ENCODE measurements at places on chromosomes 4 and X. TPM values are rescaled to one million over a fixed set of nuclear protein-coding genes. Genes with fewer than 3 reads are reported as not detected.

DNA sequence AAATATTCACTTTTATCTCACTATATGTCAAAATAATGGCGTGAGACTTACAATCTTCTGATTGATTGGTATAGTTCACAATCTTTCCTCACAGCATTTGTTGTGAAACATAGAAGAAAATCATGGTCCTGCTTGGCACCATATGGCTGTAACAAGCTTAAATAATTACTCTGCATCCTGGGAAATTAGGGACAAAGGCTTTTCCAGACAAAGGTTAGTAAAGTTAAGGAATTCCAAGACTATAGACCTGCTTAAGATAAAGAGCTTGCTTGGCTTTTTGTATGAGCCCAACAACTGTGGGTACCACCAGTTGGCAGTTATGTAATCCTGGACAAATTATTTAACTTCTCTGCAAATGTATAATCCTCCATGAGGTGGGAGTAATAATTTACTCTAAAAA, 3.4 kb upstream of the PCDH18 start:
- DNase-seq: no peak

DNA sequence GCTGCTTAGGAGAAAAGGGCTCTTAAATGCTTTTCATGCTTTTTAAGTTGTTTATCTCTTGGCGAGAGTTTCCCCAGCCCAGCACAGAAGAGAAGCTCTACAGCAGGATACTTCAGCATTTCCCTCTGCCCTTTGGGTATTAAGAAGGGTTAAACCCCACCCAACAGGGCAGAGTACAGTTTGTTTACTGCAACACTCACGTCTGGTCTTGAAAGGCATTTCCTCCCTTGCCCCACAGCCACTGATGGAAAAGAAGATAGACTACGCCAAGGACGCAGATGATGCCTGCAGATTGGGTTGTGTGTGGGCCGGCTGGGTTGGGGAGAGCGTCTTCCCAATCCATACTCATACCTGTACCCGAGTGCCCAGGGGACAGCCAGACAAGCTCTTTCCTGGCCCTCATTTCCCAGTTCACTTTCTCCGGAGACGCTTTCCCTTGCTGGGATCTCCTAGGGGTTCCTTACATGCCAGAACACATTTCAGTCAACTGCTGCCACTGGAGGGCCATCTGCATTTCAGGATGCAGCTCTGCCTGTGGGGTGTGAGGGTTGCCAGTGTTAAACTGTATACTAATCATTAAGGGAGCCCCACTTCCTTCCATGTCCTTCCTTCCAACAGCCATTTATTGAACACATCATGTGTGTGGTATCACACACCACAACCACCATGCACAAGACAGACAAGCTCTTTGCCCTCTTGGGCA, 96.5 kb upstream of the DHX15 start:
- no peak for DNase-seq

DNA sequence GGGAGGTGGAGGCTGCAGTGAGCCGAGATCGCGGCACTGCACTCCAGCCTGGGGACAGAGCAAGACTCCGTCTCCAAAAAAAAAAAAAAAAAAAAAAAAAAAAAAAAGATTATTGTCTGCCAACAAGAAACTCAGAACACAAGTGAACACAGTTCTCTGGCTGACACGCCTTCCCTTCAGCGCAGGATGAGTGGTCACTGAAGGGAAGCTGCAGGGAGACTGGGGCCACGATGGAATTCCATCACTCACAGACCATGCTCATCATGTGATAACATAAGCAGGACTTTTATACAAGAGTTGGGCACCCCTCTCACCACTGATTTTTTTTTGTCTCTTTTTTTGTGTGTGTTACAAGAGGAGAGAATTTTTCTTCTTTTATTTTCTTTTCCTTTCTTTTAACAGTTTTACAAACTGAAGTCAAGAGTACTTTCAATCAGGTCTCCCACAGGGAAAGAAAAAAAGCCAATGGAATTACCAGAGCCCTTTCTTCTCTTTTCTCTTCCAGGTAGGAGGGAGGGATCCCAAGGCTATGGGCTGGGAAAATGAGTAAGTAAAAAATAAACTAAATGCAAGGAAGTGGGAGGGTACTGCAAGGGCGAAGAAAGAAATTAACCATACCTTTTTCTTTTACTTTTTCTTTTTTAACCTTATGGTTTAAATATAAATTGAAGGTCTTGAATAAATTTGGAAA, 435.6 kb downstream of the GPM6A start:
- DNase-seq: no peak

DNA sequence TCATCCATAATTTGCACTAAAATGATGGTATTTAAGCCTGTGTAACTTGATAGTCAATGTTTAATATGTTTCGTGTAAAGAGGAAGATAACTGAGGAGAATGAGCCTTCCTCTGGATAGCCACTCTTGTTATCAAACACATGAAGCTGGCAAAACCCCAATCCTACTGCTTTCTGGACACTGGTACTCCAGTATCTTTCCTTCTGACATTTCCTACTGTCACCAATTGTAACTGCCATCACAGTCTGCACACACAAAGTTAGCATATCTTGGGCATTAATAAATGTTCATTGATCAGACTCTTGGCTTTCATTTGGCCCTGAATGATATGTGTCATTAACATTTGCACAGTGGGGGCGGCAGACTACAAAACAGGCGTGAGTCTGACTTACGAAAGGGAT, 419.1 kb downstream of the TMA16 start:
- DNase-seq: no peak

GRCh38 chrX:132662844-132663243, 174.0 kb upstream of the MBNL3 start:
- DNase-seq: no peak

- no peak for DNase-seq
Measured at GRCh38 chr4:64200001-64200555, 209.2 kb downstream of the TECRL start.

- DNase-seq: no peak
Measured at GRCh38 chr4:113350576-113350975, 301.1 kb downstream of the ANK2 start.

- no peak for DNase-seq
Measured at GRCh38 chr4:36638273-36638811, 356.9 kb downstream of the DTHD1 start.

DNA sequence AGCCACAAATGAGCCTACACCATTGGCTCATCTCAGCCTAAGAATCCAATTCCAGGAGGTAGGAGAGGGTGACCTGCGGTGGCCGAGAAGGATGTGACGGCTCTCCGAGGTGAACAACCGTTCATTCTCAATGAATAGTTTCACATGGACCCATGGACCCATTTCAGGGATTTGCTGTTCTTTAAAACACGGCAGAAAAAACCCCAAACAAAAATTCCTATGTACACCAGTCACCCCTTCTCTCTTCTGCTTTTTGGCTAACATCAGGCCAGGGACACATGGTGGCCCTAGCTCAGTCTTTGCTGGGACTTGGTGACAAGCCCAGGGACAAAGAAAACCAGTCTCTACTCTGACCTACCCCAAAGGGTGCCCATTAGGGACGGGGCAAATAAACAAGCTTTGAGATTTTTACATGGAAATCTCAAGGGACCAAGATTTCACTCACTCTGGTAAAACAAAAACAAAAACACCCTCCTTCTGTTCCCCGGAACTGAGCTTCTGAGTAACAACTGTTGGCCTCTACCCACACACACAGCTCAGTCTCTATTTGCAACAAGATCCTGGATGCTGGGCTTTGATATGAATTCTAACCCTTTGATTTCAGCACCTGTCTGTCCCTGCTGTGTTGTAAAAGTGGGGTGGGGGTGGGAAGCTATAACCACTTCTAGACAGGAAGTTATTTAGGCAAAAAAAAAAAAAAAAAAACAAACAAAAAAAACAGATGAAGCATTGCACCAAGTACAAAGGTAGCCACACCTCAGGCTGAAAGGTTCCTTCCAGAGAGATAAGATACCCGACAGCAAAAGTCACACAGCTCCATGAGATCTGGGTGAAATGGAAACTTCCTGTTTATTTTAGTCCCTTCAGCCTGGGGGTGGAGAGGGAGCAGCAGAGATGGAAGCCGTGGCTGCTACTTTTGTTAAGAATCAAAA, 49.0 kb downstream of the DDX3X start:
- peak; percentile 25 for DNase-seq

GRCh38 chr4:5568336-5568735, 140.0 kb downstream of the EVC2 start:
- DNase-seq: no peak

DNA sequence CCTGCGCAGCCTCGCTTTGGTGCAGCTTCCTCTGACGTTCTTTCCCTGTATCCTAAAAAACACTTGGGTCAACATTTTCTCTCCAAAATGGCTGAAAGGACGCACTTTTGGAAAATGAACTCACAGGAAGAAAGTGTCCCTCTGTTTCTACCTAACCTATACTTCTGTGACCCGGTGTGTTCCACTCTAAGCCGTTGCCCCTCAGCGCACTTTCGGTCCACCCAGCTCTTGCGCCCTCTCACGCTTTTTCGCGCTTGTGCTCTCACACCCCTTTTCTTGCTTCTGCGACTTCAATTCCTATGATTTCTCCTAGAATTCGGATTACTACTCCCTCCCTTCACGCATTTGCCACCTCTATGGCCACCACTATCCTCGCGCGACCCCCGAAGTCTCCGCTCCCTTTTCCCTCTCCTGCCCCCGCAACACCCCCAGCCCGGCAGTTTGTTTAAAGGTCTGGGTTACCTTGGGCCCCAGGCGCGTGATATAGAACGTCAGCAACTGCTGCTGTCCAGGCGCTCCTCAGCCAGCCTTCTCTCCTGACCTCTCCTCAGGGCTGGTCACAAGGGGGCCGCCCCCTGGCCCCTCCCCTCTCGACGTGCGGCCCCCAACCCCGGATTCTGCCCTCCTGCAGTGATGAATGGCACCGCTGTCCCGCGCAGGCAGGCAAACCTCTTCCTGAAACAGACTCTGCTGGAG, at the start of gene USP51:
USP51 (minus strand) TSS at position 535 of the 696 bp plus-strand sequence. CDS start 909 bp downstream, outside the sequence.
- peak; percentile 29 for DNase-seq

- no peak for DNase-seq
Measured at GRCh38 chr4:108165586-108165985, 3.1 kb downstream of the LEF1 start.

DNA sequence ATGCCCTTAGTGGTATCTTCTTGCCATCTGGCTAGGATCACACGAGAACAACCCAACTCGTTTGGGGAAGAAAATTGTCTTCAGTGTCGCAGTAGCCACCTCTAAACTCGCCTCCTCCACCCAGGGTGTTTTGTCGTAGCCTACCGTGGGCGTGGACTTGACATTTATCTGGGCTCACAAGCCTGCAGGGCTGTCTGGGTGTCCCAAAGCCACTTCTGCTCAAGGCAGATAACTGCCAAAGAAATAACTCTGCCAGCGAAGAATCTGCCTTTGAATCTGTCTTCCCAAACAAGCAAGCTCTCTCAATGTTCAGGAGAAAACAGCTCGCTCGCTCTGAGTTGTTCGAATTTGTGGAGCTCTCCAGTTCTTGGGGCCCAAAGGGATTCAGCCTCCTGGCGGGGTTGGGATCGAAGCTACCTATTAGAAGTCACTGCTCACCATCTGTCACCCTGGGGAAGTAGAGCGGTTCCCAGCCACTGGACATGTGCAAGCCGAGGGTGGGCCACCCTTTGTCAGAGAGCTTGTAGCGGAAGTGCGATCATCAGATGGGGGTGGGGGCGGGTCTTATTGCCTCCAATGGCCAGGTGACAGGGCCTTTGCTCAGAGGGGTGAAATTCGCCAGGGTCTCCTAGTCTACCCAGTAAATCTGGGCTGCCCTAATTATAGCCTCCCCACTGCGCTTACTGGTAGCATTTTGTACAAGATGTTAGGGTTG, 14.8 kb downstream of the BLOC1S4 start:
- no peak for DNase-seq

GRCh38 chrX:132592880-132593279, 104.0 kb upstream of the MBNL3 start:
- DNase-seq: no peak

GRCh38 chrX:13894888-13895565, 78.1 kb upstream of the GPM6B start:
- DNase-seq: no peak

GRCh38 chr4:74428276-74428675, 16.7 kb upstream of the AREG start:
- no peak for DNase-seq

- DNase-seq: peak; percentile 58
Measured at GRCh38 chr4:140049024-140049848, 104.7 kb downstream of the MAML3 start.

GRCh38 chrX:65696613-65697012, 29.2 kb downstream of the MSN start:
- no peak for DNase-seq

DNA sequence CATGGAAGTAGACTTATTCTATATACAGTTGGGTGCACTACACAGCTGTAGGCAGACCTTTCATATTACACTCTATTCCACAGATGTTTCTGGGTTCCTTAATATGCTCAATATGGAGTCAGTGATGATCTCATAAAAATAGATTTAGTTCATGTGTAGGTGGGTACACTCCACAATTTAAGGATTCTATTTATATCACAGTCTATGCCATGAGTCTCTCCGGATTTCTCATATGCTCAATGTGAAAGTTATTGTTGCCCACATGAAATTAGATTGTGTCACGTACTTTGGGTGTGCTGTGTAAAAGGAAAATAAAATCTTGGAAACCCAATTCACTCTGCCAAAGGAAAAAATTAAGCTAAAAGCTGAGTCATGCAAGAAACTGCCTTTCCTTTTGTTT, 32.5 kb upstream of the TASL start:
- DNase-seq: no peak

DNA sequence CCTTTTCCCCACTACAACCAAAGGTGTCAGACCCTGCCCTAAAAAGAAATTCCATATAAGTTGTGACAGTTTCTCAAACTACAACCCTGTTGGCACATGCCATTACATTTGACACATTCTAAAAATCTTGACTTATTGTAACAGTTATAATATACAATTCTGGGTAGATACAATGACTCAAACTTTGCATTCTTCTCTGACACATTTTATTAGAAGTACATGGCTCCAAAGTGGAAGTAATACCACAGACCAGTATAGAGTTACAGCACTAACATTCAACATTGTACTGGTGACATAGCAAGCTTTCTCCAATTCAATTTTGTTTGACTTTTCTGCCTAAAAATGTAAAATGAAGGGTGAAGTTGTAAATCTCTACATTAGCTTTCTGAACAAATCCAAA, 196.6 kb upstream of the ETNPPL start:
- no peak for DNase-seq

DNA sequence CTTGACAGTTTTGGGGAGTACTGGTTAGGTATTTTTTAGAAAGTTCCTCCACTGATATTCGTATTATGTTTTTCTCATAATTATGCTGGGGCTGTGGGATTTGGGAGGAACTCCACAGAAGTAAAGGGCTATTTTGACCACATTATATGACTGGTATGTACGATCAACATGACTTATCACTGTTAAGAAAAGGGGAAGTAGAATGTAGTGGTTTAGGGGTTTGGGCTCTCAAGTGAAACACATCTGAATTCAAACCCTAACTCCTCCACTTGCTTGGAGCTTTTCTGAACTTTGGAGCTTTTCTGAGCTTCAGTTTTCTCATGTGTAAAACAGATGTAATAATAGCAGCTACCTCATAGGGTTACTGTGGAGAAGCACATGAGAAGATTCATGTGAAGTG, 96.4 kb upstream of the C1GALT1C1 start:
- DNase-seq: no peak

- DNase-seq: no peak
Measured at GRCh38 chr4:43843501-43843900, 605.1 kb downstream of the KCTD8 start.

IGSF1 gene
- total RNA-seq: 1.7 TPM

KIF4A gene
- total RNA-seq: 0.92 TPM

SPARCL1 gene
- total RNA-seq: 539 TPM

PDZD11 gene
- total RNA-seq: 38.9 TPM

NUP62CL gene
- total RNA-seq: 3.2 TPM

RS1 gene
- not detected for total RNA-seq

GYPE gene
- total RNA-seq: 0.43 TPM

NKX1-1 gene
- total RNA-seq: not detected

MAGEH1 gene
- total RNA-seq: 24.6 TPM

SULT1B1 gene
- 0.75 TPM for total RNA-seq

EXOC1L gene
- total RNA-seq: not detected

SYTL4 gene
- total RNA-seq: 15.8 TPM

ATOH1 gene
- not detected for total RNA-seq

All from mucosa of gallbladder (tissue), 1 donor.